ENCODE measurements at places on chromosomes 4 and X.

GRCh38 chrX:129641469-129641868, 13.3 kb downstream of the APLN start:
- DNase-seq, result no peak

DNA sequence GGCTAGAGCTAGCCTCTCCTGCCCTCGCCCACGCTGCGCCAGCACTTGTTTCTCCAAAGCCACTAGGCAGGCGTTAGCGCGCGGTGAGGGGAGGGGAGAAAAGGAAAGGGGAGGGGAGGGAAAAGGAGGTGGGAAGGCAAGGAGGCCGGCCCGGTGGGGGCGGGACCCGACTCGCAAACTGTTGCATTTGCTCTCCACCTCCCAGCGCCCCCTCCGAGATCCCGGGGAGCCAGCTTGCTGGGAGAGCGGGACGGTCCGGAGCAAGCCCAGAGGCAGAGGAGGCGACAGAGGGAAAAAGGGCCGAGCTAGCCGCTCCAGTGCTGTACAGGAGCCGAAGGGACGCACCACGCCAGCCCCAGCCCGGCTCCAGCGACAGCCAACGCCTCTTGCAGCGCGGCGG, at the start of gene AR:
TSS of gene AR (plus strand) at position 204 of the 400 bp plus-strand sequence. CDS start 1,126 bp downstream, outside the sequence.
- peak; percentile 64 for DNase-seq

DNA sequence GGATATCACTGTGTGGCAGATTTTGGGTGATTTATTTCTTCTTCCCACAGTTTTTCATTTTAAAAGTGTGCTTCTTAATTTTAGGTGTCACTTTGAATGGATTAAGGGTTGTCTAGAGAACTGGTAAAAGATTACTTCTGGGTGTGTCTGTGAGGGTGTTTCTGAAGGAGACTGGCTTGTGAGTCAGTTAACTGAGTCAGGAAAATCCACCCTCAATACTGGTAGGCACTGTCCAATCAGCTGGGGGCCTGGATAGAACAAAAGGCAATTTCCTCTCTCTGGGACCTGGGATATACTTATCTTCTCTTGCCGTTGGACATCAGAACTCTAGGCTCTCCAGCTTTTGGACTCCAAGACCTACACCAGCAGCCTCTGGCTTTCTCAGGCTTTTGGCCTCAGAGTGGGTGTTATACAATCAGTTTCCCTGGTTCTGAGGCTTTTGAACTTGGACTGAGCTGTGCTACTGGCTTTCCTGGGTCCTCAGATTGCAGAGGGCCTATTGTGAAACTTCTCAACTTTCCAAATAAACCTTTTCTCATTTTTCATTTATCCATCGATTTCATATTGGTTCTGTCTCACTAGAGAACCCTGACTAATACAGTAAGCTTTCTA, 413.1 kb downstream of the GBA3 start:
- DNase-seq, result no peak

DNA sequence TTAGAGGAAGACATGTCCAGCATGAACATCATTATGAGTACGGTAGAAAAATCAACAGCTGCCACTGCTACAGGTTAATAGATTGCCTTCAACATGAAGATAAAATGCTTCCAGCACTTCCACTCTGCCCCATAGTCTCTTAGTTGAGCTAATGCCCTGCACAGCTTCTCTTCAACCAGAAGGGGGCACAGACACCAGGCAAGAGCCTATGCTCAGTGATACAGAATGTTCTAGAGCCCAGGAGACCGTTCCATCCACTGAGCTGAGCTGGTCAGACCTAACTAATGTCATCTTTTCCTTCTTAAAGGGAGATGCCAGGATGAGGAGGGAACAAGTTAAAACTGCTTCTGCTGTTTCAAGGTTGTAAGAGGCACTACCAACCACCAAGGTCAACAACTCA, 42.2 kb downstream of the SMIM10L2A start:
- peak; percentile 43 for DNase-seq

GRCh38 chr4:172692701-172693100, 475.9 kb upstream of the GALNT7 start:
- DNase-seq, result no peak

- DNase-seq, result no peak
These were observed 3.1 kb upstream of the FBXL5 start for GRCh38 chr4:15658136-15658770.

Data from GM23248 (cell line).